Central memory CD8-positive, alpha-beta T cell (primary cell): ENCODE measurements at places on chromosomes 11 and 22.

- H3K4me1 ChIP-seq: no peaks in the 10 kb centered on the region
- H3K27me3 ChIP-seq: peaks cover 16% of the 10 kb centered on the region
- H3K27ac ChIP-seq: no peak overlapping the region
- no peak overlapping the region for H3K4me3 ChIP-seq
Observed at GRCh38 chr11:2801711-2802388, 83.7 kb downstream of the CDKN1C start.

GRCh38 chr22:39502789-39503409 lies 809 bp downstream of the MIEF1 start:
- no peaks in the 10 kb centered on the region for H3K27me3 ChIP-seq
- peaks cover 41% of the 10 kb centered on the region for H3K36me3 ChIP-seq
- H3K4me1 ChIP-seq: peaks cover 51% of the 10 kb centered on the region
- peak overlapping the region; percentile 88 for H3K4me3 ChIP-seq

- H3K27ac ChIP-seq: no peak overlapping the region
- no peaks in the 10 kb centered on the region for H3K4me1 ChIP-seq
Observed at GRCh38 chr11:109507331-109507730, 85.3 kb downstream of the C11orf87 start.

GRCh38 chr11:34154059-34154875 lies 48.8 kb downstream of the NAT10 start:
- no peaks in the 10 kb centered on the region for H3K36me3 ChIP-seq
- DNase-seq: no peak
- peaks cover 9% of the 10 kb centered on the region for H3K4me1 ChIP-seq
- no peaks in the 10 kb centered on the region for H3K27me3 ChIP-seq
- H3K4me3 ChIP-seq: no peak overlapping the region

- H3K4me1 ChIP-seq: no peaks in the 10 kb centered on the region
- no peak overlapping the region for H3K4me3 ChIP-seq
- H3K27me3 ChIP-seq: no peaks in the 10 kb centered on the region
- peaks cover 2% of the 10 kb centered on the region for H3K36me3 ChIP-seq
- H3K27ac ChIP-seq: no peak overlapping the region
Observed at GRCh38 chr11:72363112-72363511, 71.2 kb downstream of the CLPB start.

GRCh38 chr11:91717169-91717568 lies 507.4 kb upstream of the FAT3 start:
- no peaks in the 10 kb centered on the region for H3K36me3 ChIP-seq
- H3K4me3 ChIP-seq: no peak overlapping the region
- no peak for DNase-seq
- H3K27me3 ChIP-seq: no peaks in the 10 kb centered on the region

- DNase-seq: no peak
- H3K27ac ChIP-seq: no peak overlapping the region
- H3K4me1 ChIP-seq: no peaks in the 10 kb centered on the region
- H3K36me3 ChIP-seq: no peaks in the 10 kb centered on the region
- H3K4me3 ChIP-seq: no peak overlapping the region
Observed at GRCh38 chr11:44466531-44467205, 98.8 kb upstream of the CD82 start.

DNA sequence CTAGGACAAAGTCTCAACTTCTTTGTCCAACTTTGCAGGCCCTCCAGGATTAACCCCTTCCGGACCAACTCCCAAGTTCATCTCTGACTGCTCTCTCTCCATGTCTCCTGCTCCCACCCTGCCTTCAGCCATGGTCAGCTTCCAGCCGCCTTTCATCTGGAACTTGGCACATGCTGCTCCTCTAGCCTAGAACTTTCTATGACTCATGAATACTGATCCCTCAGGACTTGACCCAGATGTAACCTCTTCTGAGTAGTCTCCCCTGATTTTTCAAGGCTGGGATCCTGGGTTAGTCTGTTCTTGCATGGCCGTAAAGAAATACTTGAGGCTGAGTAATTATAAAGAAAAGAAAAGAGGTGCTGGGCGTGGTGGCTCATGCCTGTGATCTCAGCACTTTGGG lies 5.2 kb upstream of the SLC15A3 start:
- no peak overlapping the region for H3K4me3 ChIP-seq
- DNase-seq: no peak
- peaks cover 8% of the 10 kb centered on the region for H3K4me1 ChIP-seq
- no peak overlapping the region for H3K27ac ChIP-seq
- H3K27me3 ChIP-seq: peaks cover 58% of the 10 kb centered on the region

- no peaks in the 10 kb centered on the region for H3K4me1 ChIP-seq
- no peak overlapping the region for H3K27ac ChIP-seq
- no peak for DNase-seq
- no peak overlapping the region for H3K4me3 ChIP-seq
- H3K36me3 ChIP-seq: no peaks in the 10 kb centered on the region
- H3K27me3 ChIP-seq: no peaks in the 10 kb centered on the region
Observed at GRCh38 chr11:90120191-90120590, 14.3 kb upstream of the NAALAD2 start.

GRCh38 chr11:28461846-28462245 lies 353.7 kb downstream of the METTL15 start:
- no peak for DNase-seq
- no peaks in the 10 kb centered on the region for H3K4me1 ChIP-seq
- H3K27ac ChIP-seq: no peak overlapping the region
- H3K36me3 ChIP-seq: no peaks in the 10 kb centered on the region

GRCh38 chr11:27470826-27471588 lies 1.6 kb downstream of the LGR4 start:
- no peak overlapping the region for H3K27ac ChIP-seq
- no peak for DNase-seq
- H3K36me3 ChIP-seq: peaks cover 1% of the 10 kb centered on the region

DNA sequence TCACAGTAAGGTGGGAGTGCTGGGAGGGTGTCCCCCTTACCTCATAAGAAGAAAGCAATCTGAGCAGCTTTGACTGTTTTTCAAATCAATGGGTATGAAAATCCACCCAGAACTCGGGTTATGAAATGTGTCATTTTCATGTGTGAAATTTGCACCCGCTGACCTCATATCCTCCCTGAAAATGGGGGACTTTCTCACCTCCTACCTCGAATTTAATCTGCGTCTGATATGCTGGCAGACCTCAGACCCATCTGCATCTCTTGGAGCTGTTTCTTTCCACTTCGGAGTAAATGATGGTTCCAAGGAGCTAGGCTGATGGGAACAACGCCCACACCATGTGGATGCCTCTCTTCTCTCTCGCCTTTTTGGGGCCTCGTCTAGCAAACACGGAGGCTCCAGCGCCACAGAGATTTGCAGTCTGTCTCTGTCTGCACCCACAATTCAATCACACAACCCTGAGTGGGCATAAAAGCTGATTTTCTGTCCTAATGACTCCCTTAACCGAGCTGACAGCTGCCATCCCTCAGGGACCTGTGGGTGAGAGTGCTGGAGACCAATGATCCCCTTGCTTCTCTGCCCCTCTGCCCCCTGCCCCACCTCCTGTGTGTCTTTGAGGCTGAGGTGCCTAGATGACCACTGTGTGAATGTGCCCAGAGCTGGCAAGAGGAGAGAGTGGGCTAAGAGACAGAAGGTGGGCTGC lies 71.0 kb downstream of the TRIM29 start:
- H3K4me1 ChIP-seq: no peaks in the 10 kb centered on the region
- no peak for DNase-seq
- H3K36me3 ChIP-seq: no peaks in the 10 kb centered on the region
- H3K27me3 ChIP-seq: peaks cover 50% of the 10 kb centered on the region
- H3K27ac ChIP-seq: no peak overlapping the region

DNA sequence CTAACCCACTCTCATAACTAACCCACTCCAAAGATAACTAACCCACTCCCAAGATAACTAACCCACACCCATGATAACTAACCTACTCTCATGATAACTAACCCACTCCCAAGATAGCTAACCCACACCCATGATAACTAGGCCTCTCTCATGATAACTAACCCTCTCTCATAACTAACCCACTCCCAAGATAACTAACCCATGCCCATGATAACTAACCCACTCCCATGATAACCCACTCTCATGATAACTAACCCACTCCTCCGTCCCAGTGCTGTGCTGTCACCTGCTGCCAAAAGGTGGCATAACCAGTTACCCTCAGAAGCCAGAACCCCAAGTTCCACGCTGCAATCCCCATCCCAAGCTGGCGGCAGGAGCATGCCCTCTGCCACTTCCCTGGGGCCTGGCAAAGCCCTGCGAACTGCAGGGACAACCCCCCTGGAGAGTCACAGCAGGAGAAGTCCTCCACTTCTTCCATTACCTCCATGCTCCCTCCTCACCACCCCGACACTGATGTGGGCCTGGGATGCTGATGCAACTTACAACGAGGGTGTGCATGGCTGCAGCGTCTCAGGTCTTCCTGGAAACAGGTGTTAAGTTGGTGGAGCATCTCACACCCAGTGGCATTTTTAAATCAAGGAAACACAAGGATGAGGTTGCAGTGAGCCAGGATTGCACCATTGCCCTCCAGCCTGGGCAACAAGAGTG lies 30.8 kb upstream of the CELSR1 start:
- peak overlapping the region; percentile 12 for H3K27ac ChIP-seq
- no peak overlapping the region for H3K4me3 ChIP-seq
- peaks cover 4% of the 10 kb centered on the region for H3K4me1 ChIP-seq

GRCh38 chr11:46278387-46279125 lies 1.1 kb downstream of the CREB3L1 start:
- no peak overlapping the region for H3K4me3 ChIP-seq
- H3K36me3 ChIP-seq: peaks cover 2% of the 10 kb centered on the region
- peaks cover 5% of the 10 kb centered on the region for H3K4me1 ChIP-seq
- peaks cover 78% of the 10 kb centered on the region for H3K27me3 ChIP-seq
- peak overlapping the region; percentile 29 for H3K27ac ChIP-seq

DNA sequence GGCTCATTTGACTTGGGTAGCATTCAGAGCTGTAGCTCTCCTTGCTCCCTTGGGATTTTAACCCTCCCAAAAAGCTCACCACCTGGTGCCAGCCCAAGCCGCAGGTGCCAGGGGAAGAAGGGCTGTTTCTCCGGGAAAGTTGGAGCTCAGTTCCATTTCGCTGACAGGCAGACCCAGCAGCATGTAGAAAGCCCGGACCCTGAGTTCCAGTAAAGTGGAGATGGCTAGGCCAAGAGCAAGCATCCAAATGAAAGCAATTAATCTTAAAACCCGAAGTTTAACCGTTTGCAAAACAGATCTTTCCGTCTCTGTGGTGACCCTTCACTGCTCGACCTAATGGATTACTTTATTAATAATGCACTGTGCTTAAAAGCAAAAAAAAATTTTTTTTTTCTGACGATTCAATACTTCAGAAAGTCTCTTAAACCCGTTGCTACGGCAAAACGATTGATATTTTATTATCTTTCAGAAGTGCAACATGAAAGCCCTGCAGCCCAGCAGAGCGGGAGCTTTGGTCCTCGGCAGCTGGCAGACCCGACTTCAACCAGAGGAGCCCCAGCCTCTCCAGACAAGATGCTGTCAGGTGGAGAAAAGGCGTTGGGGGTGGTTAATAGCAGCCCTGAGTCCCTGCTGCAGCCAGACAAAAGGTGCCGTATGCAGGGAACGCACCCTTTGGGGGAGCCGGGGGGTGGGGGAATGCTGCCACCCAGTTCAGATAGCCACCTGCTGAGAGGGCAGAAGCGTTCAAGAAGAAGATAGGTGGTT lies 3.3 kb downstream of the LMO1 start:
- no peak overlapping the region for H3K27ac ChIP-seq
- peaks cover 73% of the 10 kb centered on the region for H3K27me3 ChIP-seq
- H3K4me3 ChIP-seq: no peak overlapping the region
- DNase-seq: no peak
- peaks cover 13% of the 10 kb centered on the region for H3K4me1 ChIP-seq

- no peak overlapping the region for H3K4me3 ChIP-seq
- no peak overlapping the region for H3K27ac ChIP-seq
- DNase-seq: no peak
Observed at GRCh38 chr11:74871037-74871436, 77.9 kb downstream of the XRRA1 start.

GRCh38 chr11:57729479-57729878 lies 11.8 kb upstream of the SELENOH start:
- H3K27ac ChIP-seq: no peak overlapping the region
- H3K27me3 ChIP-seq: no peaks in the 10 kb centered on the region
- no peak for DNase-seq

DNA sequence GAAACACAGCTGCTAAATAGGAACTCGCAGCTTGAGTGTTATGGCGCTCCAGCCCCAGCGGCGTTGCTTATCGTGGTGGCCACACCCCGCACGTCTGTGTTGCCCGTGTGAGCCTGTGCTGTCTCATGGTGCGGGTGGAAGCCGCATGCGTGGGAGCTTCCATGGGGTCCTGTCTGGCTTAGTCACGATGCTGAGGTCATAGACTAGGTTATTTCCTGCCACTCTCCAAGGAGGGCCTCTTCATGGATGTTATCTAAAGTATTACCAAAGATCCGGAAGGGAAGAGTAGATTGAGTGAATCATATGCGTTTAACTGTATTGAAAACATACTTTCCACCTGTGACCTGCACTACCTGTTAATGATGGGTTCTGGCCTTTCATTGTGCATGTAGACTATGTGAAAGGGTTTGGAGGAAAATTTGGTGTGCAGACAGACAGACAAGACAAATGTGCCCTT lies 21.7 kb downstream of the CTTN start:
- H3K27me3 ChIP-seq: peaks cover 34% of the 10 kb centered on the region
- no peak overlapping the region for H3K27ac ChIP-seq
- no peak overlapping the region for H3K4me3 ChIP-seq
- H3K4me1 ChIP-seq: peaks cover 20% of the 10 kb centered on the region
- peaks cover 6% of the 10 kb centered on the region for H3K36me3 ChIP-seq

GRCh38 chr22:39765661-39766060 lies 127.9 kb downstream of the ENTHD1 start:
- H3K4me3 ChIP-seq: no peak overlapping the region
- H3K4me1 ChIP-seq: no peaks in the 10 kb centered on the region

GRCh38 chr11:47915374-47915773 lies 65.0 kb upstream of the PTPRJ start:
- no peak overlapping the region for H3K4me3 ChIP-seq
- peaks cover 4% of the 10 kb centered on the region for H3K36me3 ChIP-seq
- H3K4me1 ChIP-seq: peaks cover 34% of the 10 kb centered on the region
- peak overlapping the region; percentile 26 for H3K27ac ChIP-seq
- no peaks in the 10 kb centered on the region for H3K27me3 ChIP-seq
- no peak for DNase-seq

GRCh38 chr11:60360621-60361020 lies 17.7 kb upstream of the MS4A7 start:
- H3K4me3 ChIP-seq: no peak overlapping the region
- DNase-seq: no peak
- H3K4me1 ChIP-seq: no peaks in the 10 kb centered on the region

- DNase-seq: no peak
- no peak overlapping the region for H3K27ac ChIP-seq
- no peaks in the 10 kb centered on the region for H3K4me1 ChIP-seq
- peaks cover 39% of the 10 kb centered on the region for H3K27me3 ChIP-seq
Observed at GRCh38 chr11:72657411-72658100, 16.7 kb downstream of the PDE2A start.

GRCh38 chr11:108881131-108881530 lies 216.3 kb downstream of the DDX10 start:
- H3K36me3 ChIP-seq: no peaks in the 10 kb centered on the region
- no peak overlapping the region for H3K4me3 ChIP-seq
- no peak for DNase-seq
- H3K27me3 ChIP-seq: no peaks in the 10 kb centered on the region
- H3K4me1 ChIP-seq: no peaks in the 10 kb centered on the region
- no peak overlapping the region for H3K27ac ChIP-seq
